Activated CD8-positive, alpha-beta memory T cell treated with anti-CD3 and anti-CD28 coated beads for 36 hours (primary cell): ENCODE measurements at places on chromosomes 13 and 19. TPM values are rescaled to one million over a fixed set of nuclear protein-coding genes. Genes with fewer than 3 reads are reported as not detected.

Gene KLC3
- total RNA-seq = not detected

Gene POU2F2
- total RNA-seq = 55.3 TPM

Gene NTN5
- 0.06 TPM for total RNA-seq

Gene ZNF729
- total RNA-seq = not detected

Gene RFXAP
- total RNA-seq = 10.1 TPM

Gene ICAM5
- 2.2 TPM for total RNA-seq

Gene LIM2
- 1.2 TPM for total RNA-seq

Gene ANGPTL8
- total RNA-seq = not detected

Gene MAST1
- 0.59 TPM for total RNA-seq

Gene SPINT2
- total RNA-seq = 20.1 TPM

Gene IZUMO2
- not detected for total RNA-seq

Gene ATCAY
- not detected for total RNA-seq

Gene UBE2L5
- not detected for total RNA-seq

Gene YJEFN3
- 8.8 TPM for total RNA-seq

Gene ZNF665
- total RNA-seq = 4.3 TPM

Gene RXFP2
- total RNA-seq = not detected
